Neural crest cell (in vitro differentiated cells): ENCODE measurements at places on chromosomes 13 and 19. TPM values are rescaled to one million over a fixed set of nuclear protein-coding genes. Genes with fewer than 3 reads are reported as not detected.

Gene ZNF534
- not detected in 2 replicates for total RNA-seq

DNA sequence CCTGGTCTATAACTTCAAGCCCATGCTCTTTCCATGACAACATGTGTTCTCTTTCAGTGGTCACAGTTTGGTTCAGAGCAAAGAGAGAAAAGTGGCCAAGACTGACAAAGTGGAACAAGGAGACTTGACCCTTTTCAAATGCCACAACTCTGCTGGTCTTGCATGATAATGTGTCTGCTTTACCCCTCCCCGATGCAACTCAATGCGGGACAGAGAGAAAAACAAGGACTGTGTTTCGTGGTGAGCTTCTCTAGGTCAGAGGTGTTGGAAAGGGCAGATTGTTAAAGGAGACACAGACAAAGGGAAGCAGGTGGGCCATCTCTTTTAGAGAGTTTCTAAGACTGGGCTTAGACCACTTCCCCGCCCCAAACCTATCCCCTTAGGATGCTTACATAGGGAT lies 61.6 kb upstream of the SERTM1 start:
- no peak for DNase-seq

- DNase-seq = no peak
These were observed 79.2 kb upstream of the C13orf46 start for GRCh38 chr13:114053026-114053425.

Gene SMIM24
- not detected in 2 replicates for total RNA-seq

Gene CGB5
- not detected in 2 replicates for total RNA-seq
